ENCODE measurements at places on chromosomes 7 and 10.
A peak's percentile ranks its signal among the peaks of the same experiment; 100 is the strongest.

DNA sequence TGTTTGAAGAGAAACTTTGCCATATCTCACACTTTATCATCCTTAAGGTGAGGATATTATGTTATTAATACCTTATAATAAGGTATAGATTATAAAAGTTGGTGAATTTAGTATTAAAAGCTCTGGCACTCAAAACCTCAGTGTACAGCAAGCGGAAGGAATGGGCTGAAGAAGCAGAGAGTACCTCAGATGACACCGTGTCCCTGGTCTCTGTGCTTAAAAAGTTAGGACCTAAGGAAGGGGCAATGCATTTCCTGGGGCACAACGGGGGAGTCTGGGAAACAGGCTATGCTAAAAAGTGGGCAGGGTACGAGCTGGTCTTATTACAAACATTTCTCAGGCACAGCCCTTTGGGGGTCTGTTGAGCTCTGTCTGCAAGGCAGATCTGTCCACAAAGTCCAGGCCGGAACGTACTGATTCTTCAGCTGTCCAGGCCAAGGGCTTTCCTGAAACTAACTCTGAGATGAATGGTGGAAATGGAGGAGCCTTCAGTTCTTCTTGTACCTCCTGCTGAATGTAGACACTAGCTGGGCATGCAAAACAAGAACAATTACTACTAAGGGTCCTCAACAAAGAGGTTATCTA, 202.7 kb downstream of the POM121L12 start:
- DNase-seq, result no peak

DNA sequence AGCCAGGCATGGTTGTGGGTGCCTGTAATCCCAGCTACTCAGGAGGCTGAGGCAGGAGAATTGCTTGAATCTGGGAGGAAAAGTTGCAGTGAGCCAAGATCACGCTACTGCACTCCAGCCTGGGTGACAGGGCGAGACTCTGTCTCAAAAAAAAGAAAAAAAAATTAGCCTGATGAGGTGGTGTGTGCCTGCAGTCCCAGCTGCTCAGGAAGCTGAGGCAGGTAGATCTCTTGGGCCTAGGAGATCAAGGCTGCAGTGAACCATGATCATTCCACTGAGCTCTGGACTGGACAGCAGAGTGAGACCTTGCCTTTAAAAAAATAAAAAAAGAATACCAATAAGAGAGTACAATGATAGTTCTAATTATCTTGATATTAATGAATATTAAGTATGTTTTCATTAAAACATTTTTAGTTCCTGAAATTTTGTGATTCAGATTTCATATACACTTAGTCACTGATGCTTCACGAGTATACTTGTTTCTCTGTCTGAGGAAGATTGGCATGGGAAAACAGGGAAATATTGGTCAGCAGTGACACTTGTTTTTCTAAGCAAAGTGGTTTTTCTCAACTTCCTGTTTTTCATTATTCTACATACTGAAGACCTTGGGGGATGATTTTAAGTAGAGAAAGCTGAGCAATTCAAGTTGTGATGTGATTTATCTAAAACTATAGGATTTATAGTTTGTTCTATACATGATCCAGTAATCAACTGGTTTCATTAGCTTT, 76.8 kb downstream of the ADK start:
- no peak for DNase-seq

- no peak for DNase-seq
Observed at GRCh38 chr10:45378914-45379726, 5.1 kb downstream of the ALOX5 start.

GRCh38 chr10:11068861-11069633, 51.4 kb downstream of the CELF2 start:
- no peak for DNase-seq

GRCh38 chr7:55539380-55539779, 32.9 kb downstream of the VOPP1 start:
- no peak for DNase-seq

DNA sequence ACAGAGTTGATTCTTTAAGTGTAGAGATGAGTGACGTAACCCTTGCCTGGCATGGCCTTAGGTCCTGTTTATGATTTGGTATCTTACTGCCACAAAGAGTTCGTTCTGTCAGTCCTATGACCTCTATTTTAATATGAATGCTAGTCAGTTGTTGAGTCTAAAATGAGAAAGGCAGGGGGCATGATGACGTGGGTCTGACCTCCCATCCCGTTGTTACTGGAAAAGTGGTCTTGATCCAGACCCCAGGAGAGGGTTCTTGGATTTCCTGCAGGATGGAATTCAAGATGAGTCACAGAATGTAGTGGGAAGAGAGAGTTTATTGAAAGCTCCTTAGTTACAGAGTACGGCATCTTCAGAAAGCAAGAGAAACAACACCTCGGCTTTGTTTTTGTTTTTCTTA, 317.0 kb upstream of the COBL start:
- DNase-seq, result no peak

DNA sequence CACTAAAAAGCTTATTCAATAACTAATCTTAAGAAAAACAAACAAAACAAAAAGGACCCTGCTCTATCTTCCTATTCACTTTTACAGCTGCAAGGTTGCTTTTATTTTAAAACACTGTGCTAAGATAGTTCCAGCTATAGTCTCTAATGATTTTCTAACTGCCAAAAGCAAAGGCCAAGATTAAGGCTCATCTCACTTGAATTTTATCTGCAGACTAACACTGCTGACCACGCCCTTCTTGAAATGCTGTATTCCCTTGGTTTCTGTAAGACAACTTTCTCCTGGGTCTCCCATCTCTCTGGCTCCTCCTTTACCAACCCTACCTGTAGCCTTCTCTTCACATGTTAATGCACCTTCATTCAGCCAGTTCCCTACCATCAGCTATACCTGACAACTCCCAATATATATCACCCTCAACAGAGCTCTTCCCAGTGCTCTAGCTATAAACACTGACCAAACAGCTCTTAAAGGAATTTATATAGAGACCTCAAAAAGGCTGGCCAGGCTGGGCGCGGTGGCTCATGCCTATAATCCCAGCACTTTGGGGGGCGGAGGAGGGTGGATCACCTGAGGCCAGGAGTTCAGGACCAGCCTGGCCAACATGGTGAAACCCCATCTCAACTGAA, 11.7 kb downstream of the SRPK2 start:
- no peak for DNase-seq

DNA sequence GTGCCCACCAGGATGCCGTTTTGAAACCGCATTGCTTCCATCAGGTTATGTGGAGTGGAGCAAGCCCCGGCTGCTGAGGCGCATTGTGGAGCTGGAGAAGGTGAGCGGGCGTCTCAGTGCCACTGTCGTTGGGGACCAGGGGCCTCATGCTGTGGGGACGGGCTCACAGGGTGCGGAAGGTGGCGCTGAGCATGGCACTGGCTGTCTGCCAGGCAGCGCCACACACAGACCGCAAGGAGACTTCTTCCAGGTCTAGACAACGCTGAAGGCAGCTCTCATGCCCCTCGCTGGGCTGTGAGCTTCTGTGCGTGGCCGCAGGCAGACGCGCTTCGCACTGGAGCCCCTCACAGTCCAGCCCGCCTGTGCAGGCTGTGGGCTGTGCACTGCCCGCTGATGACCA, 29.0 kb downstream of the IQCE start:
- DNase-seq, result no peak

DNA sequence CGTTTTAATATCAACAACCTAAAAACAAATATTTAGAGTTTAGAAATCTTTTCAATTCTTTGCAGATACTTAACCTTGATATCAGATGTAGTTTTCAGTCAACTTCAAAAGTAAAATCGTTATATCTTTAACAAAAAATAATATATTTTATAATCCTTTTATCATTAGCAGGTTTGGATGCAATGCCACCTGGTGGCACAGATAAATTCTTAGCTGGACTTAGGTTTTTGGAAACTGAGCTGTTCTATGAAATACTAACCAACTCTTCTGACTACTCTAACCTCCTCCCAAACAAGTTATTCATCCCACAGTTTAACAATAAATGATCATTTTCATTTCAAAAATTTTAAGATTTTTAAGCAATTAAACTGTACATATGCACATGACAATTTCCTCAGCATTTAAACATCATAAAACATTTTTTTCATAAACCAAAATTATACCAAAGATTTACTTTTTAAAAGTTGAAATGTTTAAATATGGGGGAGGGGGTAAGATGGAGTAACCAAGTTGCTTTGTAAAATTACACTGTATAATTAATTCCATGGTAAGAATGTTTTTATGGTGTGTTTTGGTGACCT, 56.9 kb downstream of the HIBADH start:
- DNase-seq, result no peak

GRCh38 chr10:99426689-99427088, 3.7 kb downstream of the GOT1 start:
- no peak for DNase-seq

- peak; percentile 76 for DNase-seq
Observed at GRCh38 chr7:55502124-55502857, 70.0 kb downstream of the VOPP1 start.

GRCh38 chr7:51312951-51313737, 3.5 kb downstream of the COBL start:
- DNase-seq, result no peak

GRCh38 chr7:30843741-30844482, 67.7 kb upstream of the AQP1 start:
- no peak for DNase-seq

- DNase-seq, result no peak
Observed at GRCh38 chr7:74467876-74468275, 14.2 kb downstream of the GTF2IRD1 start.

- DNase-seq, result no peak
Observed at GRCh38 chr7:54292171-54292925, 249.8 kb upstream of the VSTM2A start.

DNA sequence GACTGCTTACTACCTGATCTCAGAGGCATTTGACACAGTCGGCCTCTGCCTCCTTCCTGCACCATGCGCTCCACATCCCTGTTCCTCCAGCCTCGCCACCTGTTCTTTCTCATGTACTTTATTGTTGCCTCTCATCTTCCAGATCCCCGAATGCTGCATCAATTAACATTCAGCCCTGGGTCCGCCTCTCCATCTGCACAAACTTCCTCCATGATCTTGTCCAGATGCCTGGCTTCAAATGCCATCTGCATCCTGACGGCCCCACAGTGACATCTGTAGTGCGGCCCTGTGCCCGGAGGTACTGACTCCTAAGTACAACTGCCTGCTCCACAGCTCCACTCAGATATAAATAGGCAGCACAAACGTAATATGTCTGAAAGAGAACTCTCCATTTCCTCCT, 51.2 kb upstream of the STK17A start:
- DNase-seq, result no peak

- DNase-seq, result no peak
Observed at GRCh38 chr7:158821171-158822031, 7.9 kb downstream of the ESYT2 start.

DNA sequence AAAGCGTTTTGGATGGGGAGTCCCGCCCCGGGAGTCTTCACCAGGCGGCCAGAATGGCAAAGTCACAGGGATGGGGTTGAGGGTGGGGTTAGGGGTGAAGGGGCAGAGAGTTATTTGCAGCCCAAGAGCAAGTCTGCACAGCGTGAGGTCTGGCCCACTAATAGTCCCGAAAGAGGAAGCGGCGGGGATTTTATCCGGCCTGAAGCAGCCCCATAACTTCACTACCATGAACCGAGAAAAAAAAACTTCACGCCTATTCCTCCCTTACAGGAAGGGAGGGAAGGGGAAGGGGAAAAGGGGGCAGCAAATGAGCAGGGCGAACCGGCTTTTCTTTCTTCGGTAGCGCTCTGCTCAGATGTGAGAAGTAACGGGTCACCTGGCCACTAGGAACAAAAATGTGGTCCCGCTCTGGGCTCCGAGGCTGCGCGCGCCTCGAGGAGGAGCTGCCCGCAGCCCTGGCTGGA, 712 bp downstream of the ITPRIP start:
- no peak for DNase-seq

DNA sequence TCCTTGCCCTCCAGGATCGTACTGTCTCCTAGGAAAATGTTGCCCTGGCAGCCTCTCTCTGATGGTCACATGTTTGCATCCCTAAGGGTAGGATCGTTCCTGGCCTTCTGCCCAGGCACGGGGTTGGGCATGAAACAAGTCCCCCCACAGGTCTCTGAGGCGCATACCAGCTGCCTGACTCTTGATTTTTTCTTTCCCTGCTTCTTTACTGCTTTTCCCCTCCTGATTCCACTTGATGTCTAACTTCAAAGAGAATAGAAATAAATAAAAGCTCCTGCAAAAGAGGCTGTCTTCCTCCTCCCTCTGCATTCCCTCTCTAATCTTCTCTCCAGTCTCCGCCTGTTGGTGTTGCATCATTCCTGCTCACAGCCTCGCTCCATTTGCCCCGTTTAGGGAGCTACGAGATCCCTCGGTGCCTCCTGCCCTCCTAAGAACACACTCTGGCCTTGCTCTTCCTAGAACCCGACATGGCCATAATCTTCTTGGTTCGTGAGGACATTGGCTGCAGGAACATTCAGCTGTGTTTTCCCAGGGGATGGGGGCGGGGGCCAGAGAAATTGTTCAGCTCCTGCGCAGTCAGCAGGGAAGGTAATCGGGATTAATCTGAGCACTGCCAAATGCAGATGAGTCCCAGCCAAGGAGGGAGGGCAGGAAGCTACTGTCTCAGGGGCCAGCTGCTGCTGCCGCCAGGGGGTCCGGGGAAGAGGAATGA, 26.0 kb downstream of the LEP start:
- DNase-seq, result no peak

DNA sequence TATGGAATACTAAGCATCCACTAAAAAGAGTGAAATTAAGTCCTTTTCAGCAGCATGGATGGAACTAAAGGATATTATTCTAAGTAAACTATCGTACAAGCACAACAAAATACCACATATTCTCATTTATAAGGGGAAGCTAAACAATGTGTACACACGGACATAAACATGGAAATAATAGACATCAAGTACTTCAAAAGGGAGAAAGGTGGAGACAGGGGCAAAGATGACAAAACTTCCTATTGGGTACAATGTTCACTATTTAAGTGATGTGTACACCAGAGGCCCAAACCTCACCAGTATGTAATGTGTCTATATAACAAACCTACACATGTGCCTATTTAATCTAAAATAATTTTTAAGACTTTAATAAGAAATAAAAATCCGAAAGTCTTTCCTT, 2.2 kb upstream of the AKR1C4 start:
- no peak for DNase-seq

- DNase-seq, result no peak
Observed at GRCh38 chr7:129315960-129316359, 91.1 kb downstream of the AHCYL2 start.

GRCh38 chr10:113592380-113592779, 39.5 kb downstream of the HABP2 start:
- no peak for DNase-seq

DNA sequence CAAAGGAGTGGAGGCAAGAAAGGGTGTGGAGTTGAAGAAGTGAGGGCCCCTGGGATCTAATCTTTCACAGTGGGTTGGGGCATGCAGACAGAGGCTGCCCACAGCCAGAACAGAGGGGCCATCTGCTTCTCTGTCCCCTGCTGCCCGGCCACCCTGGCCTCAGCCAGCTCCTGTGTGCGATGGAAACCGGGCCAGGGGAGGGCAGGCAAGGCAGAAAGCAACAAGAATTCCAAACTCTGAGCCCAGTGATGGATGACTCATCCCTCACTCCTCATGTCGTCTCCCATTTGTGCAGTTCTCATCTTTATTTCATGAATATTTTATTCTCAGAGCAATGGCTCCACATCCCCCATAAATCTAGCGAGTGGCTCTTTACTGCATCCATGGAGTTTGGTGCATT, 757.1 kb downstream of the GRID1 start:
- no peak for DNase-seq

- DNase-seq, result no peak
Observed at GRCh38 chr7:1538544-1539180, 8.2 kb downstream of the MAFK start.

GRCh38 chr7:98934267-98934666, 55.9 kb downstream of the TRRAP start:
- DNase-seq, result no peak
